ENCODE measurements at places on chromosomes 1 and 21. TPM values are rescaled to one million over a fixed set of nuclear protein-coding genes. Genes with fewer than 3 reads are reported as not detected.

Gene PRR9
- not detected for polyA plus RNA-seq

Gene LY9
- 0.49 TPM for polyA plus RNA-seq

Gene SIK1
- 13.6 TPM for polyA plus RNA-seq

Gene PCAT6
- 2.5 TPM for polyA plus RNA-seq

Gene CHI3L1
- 4.7 TPM for polyA plus RNA-seq

Gene CTSS
- 58.2 TPM for polyA plus RNA-seq

Gene MTMR11
- 15.2 TPM for polyA plus RNA-seq

Gene CELA3A
- 2.0 TPM for polyA plus RNA-seq

Gene KCNJ10
- 0.06 TPM for polyA plus RNA-seq

Gene SLC1A7
- 0.29 TPM for polyA plus RNA-seq

Gene CYP4X1
- polyA plus RNA-seq: 1.8 TPM

Gene SH2D2A
- polyA plus RNA-seq: 0.70 TPM

Gene SPRR2G
- polyA plus RNA-seq: not detected

Gene SLC30A2
- 0.24 TPM for polyA plus RNA-seq

Gene OR10Z1
- not detected for polyA plus RNA-seq

Gene OR2T12
- not detected for polyA plus RNA-seq

Gene DRAXIN
- polyA plus RNA-seq: 0.01 TPM

Gene IKBKE
- 3.5 TPM for polyA plus RNA-seq

Gene IL10
- polyA plus RNA-seq: 2.2 TPM

Gene FCRL5
- polyA plus RNA-seq: 0.14 TPM

Gene RXRG
- 1.7 TPM for polyA plus RNA-seq

Gene CRABP2
- 25.3 TPM for polyA plus RNA-seq
